Sciatic nerve (tissue), 2 donors: ENCODE measurements at places on chromosomes 13 and 19. TPM values are rescaled to one million over a fixed set of nuclear protein-coding genes. Genes with fewer than 3 reads are reported as not detected.

Gene BLOC1S3
- 13.0 TPM for total RNA-seq

Gene DCLK1
- total RNA-seq, result 55.5 TPM

Gene RDH8
- not detected for total RNA-seq

Gene ZNF358
- 47.6 TPM for total RNA-seq

Gene RNF113B
- not detected for total RNA-seq

Gene PSG11
- not detected for total RNA-seq

Gene KIR3DL1
- total RNA-seq, result not detected

Gene VSTM1
- total RNA-seq, result 0.76 TPM

Gene FFAR1
- not detected for total RNA-seq

Gene TMEM59L
- 1.2 TPM for total RNA-seq

Gene GRK1
- 0.09 TPM for total RNA-seq

Gene C19orf44
- 11.2 TPM for total RNA-seq

Gene NAXD
- 38.9 TPM for total RNA-seq

GRCh38 chr13:35500144-35500543 is 23.7 kb upstream of the MAB21L1 start:
- no peak for DNase-seq

DNA sequence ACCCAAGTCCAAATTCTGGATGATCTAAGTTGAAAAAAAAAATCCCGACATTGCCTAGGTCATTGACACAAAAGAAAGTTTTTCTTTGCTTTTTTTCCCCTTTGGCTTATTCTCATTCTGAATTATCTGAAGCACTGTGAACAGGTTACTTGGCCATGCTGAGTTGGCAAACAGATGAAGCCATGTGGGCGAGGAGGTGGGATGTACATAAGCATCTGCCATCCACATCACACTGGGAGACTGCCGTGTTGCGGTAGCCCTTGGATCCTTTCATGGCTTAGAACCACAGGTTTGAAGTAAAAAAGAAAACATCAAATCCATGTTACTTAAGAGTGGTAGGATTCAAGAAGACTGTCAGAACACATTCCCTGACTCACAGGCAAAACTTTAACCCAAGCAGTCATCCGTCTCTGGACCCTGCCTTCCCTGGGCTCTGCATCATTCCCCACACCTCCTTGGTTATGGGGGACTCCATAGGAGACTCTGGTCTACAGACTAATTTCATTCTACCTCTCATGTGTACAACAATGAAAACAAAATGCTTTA is 242.5 kb upstream of the SERP2 start:
- no peak for DNase-seq

DNA sequence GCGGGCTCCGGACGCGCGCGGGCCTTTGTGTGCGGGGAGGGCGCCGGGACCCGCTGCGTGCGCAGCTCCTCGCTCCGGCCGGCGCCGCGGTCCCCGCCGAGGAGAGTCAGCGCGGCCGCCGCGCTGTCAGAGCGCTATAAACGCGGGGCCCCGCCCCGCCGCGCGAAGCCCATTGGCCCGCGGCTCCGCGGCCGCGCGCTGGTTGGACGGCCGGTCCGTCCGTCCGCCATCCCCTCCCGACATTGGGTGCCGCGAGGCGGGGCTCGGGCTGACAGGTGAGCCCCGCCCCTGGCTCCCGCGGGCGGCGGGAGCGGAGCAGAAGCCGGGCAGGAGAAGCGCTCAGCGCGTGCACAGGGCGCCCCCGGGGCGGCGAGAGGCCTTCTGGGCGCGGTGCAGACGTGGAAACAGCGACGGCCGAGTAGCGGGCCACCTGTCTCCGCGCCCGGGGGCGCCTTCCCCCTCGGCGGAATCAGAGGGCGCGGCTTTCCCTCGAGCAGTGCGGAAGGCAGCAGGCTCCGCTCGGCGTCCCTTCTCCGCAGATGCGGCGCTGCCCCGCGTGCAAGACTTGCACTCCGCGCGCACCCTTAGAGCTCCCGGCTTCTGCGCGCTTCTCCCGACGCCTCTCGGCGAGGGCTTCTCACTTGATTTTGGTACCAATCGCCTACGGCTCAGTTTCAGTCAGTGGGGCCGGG is at the start of gene EFNB2:
Gene EFNB2 (minus strand): TSS at position 111 of the 692 bp plus-strand sequence. CDS start 698 bp downstream, outside the sequence.
- peak; percentile 90 for DNase-seq

GRCh38 chr13:46355088-46355468 is 32.0 kb downstream of the RUBCNL start:
- no peak for DNase-seq

GRCh38 chr19:30877661-30878113 is 471.5 kb downstream of the TSHZ3 start:
- DNase-seq, result no peak

GRCh38 chr19:23305555-23305954 is 55.4 kb upstream of the ZNF724 start:
- DNase-seq, result no peak

- DNase-seq, result no peak
Measured at GRCh38 chr13:27036236-27036981, 135.2 kb downstream of the USP12 start.

DNA sequence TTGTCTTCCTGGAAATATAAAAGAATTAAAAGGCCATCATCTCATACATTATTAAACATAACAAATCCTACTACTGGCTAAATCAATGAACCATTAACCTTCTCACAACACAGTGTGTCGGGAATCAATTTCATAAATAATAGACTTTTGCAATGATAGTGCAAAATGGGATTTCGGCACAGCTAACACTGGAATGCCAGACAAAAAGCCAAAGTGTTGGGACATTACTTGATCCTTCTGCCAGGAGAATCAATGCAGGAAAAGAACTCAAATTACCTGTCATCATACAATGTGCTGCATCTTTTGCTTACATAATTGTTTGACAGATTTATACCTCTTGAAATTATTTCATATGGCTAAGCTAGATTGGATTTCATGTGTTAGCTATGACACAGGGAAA is 334.3 kb downstream of the MTUS2 start:
- DNase-seq, result no peak

- DNase-seq, result no peak
Measured at GRCh38 chr13:49098771-49099512, 121.2 kb upstream of the MLNR start.

DNA sequence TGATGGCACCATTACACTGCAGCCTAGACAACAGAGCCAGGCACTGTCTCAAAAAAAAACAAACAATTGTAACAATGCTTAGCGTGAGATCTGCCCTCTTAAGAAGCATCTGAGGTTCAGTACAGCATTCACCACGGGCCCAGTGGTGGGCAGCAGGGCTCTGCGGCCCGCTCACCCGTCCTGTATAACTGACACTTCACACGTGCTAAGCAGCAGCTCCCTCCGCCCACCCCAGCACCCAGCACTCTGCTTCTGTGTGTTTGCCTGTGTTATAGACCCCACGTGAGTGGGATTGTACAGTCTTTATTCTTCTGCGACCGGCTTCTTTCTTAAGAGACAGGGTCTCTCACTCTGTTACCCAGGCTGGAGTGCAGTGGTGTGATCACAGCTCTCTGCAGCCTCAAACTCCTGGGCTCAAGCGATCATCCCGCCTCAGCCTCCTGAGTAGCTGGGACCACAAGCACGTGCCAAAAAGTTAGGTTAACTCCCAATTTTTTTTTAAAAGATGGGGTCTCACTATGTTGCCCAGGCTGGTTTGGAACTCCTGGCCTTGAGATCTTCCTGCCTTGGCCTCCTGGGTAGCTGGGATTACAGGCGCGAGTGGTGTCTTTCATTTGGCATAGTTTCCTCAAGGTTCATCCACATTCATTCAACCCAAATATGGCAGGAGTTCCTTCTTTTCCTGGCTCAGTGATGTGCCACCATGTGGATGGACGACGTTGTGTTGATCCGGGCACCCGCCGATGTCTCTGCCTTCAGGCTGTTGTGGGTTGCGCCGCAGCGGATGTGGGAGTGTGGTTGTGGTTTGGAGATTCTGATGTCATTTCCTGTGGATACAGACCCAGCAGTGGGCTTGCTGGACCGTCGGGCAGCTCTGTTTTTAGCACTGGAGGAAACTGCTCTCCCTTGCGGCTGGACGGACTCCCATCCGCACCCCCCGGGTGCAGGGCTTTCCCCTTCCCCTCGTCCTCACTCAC is 170.0 kb downstream of the KDM4B start:
- DNase-seq, result no peak

DNA sequence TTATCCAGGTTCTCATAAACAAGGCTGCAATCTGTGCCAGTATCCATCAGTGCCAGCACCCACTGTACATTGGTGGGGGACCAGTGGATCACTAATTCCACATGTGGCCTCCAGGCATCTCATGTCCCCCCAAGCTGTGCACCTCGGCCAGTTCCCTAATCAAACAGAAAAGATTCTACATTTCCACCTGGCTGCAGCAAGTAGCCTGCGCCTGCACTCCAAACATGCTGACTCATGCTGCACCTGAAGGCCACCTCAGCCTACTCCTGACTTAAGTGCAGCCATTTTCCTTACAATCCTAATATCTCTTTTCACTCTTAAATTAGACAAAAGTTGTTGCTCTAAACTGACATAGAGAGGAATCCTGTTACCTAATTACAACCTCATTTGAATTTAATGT is 729.4 kb upstream of the MIR17HG start:
- DNase-seq, result no peak

DNA sequence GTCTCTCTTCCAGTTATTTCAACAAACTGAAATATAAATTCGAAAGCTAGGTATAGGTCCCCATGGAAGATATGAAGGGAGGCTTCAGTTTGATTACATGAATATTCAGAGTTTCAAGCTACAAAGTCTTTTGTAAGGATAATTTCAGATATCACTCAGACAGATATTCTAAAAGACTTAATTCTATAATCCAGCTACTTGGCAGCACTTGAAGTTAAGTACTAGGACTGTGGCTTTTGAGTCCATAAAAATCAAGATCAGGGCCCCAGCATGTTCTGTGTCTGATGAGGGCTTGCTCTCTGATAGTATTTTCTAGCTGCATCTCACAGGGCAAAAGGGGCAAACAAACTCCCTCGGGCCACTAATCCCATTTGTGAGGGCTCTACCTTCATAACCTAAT is 160.6 kb upstream of the IRS2 start:
- DNase-seq, result no peak

GRCh38 chr13:113367771-113368170 is 3.8 kb upstream of the GRTP1 start:
- no peak for DNase-seq

DNA sequence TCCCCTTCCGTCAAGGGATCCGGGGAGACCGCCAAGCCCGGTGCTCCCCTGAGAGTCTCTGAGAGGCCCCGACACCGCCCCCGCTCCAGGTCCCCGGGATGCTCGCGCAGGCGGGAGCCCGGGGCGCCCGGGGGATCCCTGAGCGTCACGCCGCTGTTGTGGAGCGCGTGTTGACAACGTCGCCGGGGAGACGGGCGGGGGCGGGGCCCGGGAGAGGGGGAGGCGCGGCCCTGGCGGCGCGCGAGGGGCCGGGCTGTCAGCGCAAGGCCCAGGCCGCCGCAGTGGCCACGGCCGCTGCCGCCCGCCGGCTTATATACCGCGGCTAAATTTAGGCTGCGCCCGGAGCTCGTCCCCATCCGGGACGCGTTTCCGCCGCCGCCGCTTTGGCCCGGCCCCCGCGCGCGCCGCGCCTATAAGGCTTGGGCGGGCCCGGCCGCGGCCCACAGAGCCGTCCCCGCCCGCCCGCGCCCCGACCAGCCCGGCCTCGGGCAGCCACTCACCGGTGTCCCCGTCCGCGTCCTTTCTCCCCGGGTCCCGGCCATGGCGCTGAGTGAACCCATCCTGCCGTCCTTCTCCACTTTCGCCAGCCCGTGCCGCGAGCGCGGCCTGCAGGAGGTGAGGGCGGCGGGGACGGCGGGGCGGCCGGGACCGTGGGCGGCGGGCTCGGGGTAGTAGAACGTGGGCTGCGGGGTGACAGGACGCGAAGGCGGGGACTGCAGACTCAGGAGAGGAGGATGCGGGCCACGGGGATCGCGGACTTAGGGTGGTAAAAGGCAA is at the start of gene KLF2:
Gene KLF2 (plus strand): TSS at position 443 of the 777 bp plus-strand sequence. CDS start 98 bp downstream, at position 541.
- DNase-seq, result peak; percentile 96

GRCh38 chr13:52809310-52809769 is 39.1 kb downstream of the PCDH8 start:
- DNase-seq, result no peak

DNA sequence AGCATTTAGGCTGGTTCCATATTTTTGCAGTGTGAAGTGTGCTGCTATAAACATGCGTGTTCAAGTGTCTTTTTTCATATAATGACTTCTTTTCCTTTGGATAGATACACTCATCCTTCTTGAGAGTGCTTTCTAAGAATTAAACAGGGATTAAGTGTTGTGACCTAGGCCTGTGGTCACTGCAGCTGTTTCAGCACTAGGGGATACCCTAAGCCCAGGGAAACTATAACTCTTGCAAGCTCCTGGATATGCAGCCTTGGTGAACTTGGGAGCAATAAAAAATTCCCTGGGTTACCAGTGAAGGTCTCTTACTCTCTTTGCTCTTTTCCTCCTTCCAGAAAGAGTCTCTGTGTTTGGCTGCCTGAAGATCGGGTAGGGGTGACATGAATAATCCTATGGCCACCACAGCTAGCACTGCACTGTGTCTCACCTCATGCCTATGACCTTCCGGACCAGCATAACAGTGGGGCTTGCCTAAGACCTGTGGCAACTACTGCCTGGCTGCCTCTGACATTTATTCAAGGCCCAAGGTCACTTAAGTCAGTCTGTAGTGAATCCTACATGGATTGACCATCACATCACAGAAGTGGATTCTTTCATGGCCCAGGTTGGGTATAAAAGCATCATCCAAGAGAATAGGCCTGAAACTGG is 799.7 kb downstream of the DACH1 start:
- DNase-seq, result no peak
